Cardiac atrium fibroblast (primary cell): ENCODE measurements at places on chromosomes 16 and 17. TPM values are rescaled to one million over a fixed set of nuclear protein-coding genes. Genes with fewer than 3 reads are reported as not detected.

CD300H gene
- total RNA-seq, result not detected in 2 replicates

SLC5A11 gene
- not detected in 2 replicates for total RNA-seq

KRTAP16-1 gene
- total RNA-seq, result not detected in 2 replicates

MYO15A gene
- 0.49 and 0.72 TPM in 2 replicates for total RNA-seq
